ENCODE measurements at places on chromosomes 3 and 15.

DNA sequence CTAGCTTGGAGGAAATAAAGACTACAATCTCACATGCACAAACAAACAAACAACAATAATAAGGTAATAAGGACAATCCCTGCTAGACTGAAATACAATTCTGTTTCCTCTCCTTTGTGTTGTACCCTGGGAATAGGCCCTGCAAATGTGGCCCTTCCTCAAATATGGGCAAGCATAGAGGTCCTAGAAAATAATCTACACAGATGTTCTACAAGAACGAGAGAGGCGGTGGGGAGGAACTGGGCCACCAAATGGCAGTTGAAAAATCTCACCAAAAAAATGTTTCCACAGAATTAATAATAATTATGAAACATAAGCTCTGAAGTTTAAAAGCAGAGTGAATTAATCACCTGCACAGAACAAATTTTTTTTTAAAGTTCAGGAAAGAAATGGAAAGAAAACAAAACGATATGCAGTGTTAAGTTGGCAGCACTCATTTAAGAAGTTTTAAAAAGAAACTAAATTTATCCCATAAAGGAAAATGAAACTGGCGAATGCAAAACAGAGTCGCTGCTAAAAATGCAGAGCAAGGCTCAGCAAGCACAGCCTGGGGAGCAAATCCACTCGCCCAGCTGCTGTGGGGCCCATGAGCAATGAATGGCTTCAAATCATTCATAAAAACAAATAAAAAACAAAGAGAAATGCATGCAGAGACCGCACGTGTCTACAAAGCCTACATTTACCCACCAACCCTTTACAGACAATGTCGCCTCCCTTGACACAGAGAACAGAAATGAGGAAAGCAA lies 475.4 kb downstream of the OCA2 start:
- no peak for DNase-seq

DNA sequence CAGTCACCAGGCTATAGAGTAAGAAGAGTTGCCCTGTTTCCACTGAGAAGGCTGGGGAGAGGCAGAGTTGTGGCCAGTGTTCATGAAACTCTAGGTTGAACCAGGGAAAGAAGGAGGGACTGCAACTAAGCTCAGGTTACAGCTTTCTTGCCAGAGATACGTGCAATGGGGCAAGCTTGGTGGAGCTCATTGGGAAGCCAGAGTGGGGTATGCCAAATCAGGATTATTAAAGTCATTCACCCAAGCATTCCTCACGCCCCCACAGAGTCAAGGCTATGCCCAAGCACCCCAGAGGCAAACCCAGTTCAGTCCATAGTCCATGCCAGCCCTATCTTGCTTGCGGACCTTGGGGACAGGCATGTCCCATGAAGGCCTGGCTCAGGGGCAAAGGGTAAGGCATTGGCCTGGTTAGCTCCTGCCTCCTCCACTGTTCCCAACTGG lies 17.6 kb downstream of the SLC6A20 start:
- DNase-seq = no peak

- DNase-seq = no peak
Measured at GRCh38 chr3:177122183-177122856, 75.0 kb downstream of the TBL1XR1 start.

GRCh38 chr15:40830884-40831283 lies 2.4 kb upstream of the PPP1R14D start:
- no peak for DNase-seq

GRCh38 chr15:37002041-37002672 lies 98.2 kb downstream of the MEIS2 start:
- DNase-seq = no peak

GRCh38 chr3:53675942-53676341 lies 170.3 kb downstream of the CHDH start:
- no peak for DNase-seq

Data from SW 1271 (cell line).